SJCRH30 (cell line): ENCODE measurements at places on chromosomes 7 and 10.

DNA sequence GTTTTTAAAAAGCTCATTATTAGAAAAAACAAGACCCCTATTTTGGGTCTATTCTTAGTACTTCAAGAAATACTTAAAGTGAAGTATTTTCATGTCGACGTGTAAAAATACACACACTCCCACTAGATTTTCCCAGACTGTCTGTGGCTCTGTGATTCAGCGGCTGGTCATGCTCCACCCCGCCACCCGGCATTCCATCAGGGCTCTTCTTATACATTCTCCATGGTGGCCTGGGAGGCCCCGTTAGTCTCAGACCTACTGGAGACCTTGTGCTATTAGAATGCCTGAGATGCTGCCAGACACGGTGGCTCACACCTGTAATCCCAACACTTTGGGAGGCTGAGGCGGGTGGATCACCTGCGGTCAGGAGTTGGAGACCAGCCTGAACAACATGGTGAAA lies 13.1 kb downstream of the TECPR1 start:
- DNase-seq: no peak

DNA sequence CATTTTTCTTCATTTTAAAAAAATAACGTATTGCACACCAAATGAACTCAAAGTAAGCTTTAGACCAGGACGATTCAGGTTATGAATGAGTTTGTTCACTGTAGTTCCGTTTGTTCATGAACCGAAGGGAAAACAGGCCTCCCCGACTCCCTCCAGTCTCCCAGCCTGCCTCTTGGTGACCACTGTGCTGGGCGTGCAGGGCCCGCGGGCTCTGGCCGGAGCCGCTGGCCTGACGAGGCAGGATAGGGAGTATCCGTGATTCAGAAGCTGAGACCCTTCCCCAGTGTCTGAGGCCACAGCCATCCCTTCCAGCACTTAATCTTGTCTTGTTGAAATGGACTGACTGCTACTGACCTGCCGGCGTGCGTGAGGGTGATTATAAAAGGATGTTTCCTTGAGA lies 30.8 kb upstream of the SH2B2 start:
- DNase-seq: no peak

GRCh38 chr10:44859546-44860285 lies 51.4 kb upstream of the TMEM72 start:
- no peak for DNase-seq

GRCh38 chr7:2209146-2209960 lies 23.4 kb downstream of the MAD1L1 start:
- peak; percentile 67 for DNase-seq
